Fibroblast of skin of abdomen (primary cell): ENCODE measurements at places on chromosomes 1 and 21.

GRCh38 chr1:240174734-240175133 is 83.1 kb downstream of the FMN2 start:
- no peak for DNase-seq

GRCh38 chr1:212585210-212585609 is 23.4 kb upstream of the ATF3 start:
- DNase-seq = no peak

- no peak for DNase-seq
These were observed 2.0 kb downstream of the RPL5 start for GRCh38 chr1:92833840-92834239.

DNA sequence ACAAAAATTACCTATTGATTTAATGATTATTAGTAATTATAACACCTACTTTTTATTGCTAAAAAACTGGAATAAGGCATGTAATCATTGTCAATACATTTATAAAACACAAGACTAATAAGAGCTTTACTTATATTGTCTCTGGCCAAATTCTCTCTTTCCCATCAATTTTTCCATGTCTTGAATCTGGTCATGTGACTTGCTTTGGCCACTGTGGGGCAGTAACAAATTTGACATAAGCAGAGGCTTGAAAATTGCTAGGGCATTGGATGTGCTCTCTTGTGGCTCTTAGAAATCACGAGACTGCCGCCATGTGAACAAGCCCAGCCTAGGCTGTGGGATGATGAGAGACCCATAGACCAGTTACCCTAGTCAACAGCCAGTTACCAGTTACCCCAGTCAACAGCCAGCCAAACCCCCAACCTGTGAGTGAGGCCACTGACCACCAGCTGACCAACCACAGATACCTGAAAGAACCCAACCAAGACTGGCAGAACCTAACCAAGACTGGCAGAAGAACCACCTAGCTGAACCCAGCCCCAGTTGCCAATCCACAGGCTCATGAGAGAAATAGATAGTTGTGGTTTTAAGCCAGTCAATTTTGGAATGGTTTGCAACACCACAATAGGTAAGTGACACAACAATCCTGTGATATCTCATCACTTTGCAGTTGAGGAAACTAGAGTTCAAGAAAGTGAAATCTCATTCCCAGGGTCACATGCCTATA is 8.8 kb downstream of the KLHDC7A start:
- DNase-seq = no peak

DNA sequence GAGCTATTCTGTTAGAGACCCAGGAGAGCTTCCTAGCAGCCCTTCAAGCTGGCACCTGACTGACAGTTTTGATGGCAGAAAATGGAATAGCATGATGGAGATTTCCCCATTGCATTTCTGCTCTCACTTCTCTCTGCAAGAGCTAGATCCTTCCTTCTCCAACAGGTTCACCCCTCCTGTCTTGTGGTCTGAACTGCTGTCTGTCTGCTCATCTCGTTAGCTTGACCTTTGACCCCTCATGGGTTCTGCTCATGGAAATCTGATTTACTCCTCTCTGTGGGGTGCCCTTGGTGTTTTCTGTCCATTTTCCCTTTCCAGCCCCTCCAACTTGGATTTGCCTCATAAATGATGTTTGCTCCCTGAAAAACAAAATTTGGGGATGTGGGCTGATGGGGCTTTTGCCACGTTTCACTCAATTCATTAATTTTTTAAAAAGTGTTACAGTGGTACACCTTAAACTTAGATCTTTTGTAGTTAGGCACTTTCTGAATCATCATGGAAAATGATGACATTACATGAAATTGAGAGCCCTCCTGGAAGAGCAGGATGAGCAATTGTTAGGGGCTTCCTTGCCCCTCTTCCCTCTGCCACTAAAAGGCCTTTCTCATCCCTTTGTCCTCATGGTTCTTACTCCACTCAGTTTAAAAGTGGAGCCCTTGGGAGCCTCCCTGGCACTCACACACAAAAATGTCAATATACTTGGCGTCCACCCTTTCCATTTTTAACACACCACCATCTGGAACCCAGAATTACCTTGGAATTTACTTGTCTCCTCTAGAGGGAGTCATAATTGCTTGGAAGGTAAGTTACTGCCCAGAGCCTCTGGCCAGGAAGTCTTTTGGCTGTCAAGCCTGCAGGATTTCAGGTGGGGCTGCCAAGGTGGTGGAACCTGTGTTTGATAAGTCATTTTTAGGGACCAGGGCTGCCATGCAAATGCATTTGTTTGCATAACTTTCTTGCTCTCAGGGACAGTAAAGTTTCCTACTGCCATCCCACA is 31.9 kb upstream of the IL19 start:
- DNase-seq = peak; percentile 31

DNA sequence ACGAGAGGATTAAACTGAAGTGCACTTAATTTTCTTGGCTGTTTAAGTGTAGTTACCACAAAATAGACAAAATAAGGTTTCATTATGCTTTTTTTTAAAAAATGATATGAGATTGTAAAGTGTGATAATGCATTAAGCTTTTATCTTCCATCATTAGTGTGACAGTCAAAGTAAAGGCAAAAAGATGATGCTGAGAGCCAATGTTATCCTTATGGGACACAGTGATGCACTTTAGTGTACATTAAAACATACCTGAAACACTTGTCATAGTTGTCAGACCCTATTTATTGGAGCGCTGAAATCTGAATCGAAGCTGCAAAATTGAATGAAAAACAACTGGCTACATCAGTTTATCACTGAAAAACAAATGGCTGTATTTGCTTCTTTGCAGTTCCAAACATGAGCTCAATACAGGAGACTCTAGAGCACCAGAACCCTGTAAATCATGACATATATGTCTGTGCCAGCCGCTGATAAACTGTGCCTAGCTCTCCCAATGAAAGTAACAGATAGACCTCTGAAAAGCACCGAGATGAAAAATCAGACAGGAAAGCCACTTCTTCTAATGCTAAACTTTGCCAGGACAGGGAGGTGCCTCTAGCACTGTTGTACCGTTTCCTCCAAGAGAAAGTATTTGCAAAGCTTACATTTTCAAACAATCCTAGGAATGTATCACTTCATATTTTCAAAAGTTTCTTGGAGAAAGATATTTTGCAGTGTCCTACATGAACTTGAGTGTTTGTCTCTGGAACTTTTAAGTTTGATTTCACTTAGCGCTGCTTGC is 120.7 kb upstream of the TMPRSS15 start:
- no peak for DNase-seq

- no peak for DNase-seq
These were observed 126.5 kb downstream of the SPATA46 start for GRCh38 chr1:162250004-162250730.

DNA sequence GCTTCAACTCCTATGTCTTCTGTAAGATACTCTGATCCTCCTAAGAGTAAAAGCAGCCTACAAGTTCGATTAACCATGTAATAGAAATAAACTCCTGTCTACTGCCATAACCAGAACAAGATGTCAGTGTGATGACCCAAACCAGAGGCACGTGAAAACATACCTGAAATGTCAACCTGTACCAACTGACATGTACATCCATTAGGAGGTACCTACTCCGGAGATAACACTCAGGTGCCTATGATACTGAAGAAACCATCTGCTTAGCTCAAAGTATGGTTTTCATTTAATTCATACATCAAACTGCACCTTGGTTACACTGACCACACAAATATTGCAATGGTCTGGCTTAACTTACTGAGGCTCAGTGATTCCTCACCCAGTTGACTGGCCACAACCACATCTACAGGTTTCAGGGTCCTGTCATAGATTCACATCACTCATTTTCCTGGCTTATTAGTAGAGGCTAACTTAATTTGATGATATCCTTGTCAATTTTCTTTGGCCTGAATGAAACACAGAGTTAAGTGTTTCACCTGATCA is 4.4 kb downstream of the ITPKB start:
- DNase-seq = no peak

DNA sequence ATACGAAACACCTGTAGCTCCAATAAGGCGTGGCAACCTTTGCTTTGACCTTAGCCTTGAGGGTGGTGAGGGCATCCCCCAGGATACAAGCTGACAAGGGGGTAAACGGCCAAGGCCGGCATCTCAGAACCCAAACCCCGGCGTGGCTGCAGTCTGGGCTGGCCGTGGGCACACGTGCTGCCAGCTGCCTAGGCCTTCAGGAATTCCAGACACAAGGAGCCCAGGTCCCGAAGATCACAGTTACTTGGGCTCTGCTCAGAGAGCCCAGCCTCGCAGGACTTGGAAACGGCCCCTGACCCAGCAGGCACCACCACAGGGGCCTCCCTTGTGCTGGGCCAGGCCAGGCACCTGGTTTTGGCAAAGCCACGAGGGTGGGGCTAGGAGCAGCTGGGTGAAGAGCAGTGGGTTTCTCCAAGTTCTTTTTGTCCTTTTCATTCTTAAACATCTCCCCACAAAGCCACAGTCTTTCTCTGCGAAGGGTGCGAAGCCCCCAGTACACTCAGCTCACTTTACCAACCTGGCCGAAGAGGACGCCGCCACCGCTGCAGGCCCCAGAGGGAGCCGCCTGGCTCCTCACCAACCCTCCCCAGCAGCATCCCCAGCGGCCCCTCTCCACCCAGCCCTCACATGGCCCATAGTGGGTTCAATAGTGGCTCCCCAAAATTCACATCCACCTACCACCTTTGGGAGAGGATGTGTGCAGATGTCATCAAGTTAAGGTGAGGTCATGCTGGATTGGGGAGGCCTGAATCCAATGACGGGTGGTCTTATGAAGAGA is 26.8 kb downstream of the PRDM15 start:
- no peak for DNase-seq

- no peak for DNase-seq
These were observed 13.9 kb upstream of the BCAR3 start for GRCh38 chr1:93695411-93696005.

DNA sequence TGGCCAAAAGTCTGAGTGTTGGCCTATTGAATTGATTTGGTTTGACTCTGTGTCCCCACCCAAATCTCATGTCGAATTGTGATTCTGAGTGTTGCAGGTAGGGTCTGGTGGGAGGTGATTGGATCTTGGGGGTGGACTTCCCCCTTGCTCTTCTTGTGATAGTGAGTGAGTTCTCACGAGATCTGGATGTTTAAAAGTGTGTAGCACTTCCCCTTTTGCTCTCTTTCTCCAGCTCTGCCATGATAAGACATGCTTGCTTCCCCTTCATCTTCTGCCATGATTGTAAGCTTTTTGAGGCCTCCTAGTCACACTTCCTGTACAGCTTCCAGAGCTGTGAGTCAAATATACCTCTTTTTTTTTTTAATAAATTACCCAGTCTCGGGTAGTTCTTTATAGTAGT is 297.1 kb upstream of the ZRANB2 start:
- DNase-seq = no peak

DNA sequence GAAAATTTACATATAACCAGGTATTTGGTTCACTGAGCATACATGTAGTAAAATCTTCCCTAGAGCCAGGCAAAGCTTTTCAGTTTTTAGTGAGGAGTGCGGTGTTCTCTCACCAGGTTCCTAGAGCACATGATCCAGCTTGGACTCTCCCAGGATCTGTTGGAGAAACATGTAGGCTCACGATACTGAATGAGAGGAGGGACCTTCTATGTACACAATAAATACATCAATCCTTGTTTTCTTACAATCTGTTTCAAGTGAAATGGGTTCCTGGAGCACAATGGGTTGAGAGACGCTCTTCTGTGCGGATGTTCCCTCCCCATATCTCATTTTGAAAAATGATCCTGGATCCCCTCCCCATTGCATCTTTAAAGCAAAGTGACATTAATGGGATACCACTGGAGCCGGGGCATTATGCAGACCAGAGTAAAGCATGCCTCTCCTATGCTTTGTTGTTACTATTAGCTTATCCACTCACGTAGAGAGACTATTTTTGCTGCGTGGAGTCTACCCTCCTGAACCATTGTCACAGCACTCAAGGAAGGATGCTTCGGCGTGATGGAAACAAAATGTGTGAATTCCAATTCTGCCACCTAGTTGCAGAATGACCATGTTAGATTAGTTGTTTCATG is 19.3 kb downstream of the SMYD2 start:
- no peak for DNase-seq

GRCh38 chr1:157153746-157154145 is 15.6 kb upstream of the ETV3 start:
- no peak for DNase-seq

DNA sequence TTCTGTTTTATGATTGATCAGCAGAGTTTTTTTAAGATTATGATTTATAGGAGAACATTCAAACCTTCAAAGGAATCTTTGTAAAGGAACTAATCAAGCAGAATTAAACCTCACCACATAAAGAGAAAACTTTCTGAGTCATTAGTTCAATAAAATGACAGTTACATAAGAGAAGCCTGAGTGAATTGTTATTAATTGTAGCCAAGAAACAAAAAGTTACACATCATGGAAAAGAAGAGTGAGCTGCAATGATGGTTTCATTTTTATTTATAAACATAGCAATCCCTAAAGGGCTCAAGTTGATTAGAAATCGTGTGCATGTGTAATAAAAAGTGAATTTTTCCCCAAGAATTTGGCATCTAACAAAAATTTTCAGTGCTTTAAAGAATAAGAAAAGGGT is 731.4 kb downstream of the LTN1 start:
- DNase-seq = no peak

DNA sequence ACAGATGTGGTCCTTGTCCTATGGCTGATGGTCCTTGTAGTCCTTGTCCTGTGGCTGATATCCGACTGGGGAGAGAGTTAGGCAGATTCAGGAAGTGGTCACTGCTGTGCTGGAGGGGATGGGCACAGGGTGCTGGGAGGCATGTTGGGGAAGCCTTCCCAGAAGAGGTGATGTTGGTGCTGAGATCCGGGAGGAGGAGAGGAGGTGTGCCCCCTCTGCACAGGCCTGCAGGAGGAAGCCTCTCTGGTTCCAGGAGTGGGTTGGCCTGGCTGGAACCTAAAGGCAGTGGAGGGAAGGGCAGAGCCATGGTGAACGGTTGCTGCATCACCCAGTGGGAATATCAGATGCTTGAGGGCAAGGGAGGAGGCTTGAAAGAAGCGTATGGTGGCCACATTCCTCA is 14.7 kb downstream of the COQ8A start:
- DNase-seq = no peak

DNA sequence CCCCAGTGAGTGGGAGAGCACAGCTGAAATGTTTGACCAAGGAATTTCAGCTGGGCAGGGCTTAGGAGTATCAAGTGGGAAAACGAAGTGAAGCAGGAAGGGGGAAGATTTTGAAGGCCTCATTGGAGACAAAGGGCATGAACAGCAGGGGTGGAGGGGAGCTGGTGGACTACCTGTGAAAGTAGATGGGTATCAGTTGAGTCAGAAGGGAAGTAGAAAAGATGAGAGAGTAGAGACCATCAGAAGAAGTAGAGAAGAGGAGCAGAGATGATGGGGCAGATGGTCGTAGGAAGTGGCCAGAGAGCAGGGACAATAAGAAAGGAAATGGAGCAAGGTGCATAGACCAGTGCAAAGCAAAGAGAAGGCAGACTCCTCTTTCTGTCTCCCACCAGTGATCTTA is 189.0 kb upstream of the RUNX1 start:
- DNase-seq = no peak

GRCh38 chr1:173861731-173862145 is 6.1 kb downstream of the GAS5 start:
- DNase-seq = peak; percentile 28

GRCh38 chr1:70583522-70583921 is 172.5 kb downstream of the CTH start:
- no peak for DNase-seq
